ENCODE measurements at places on chromosomes 13 and 19. TPM values are rescaled to one million over a fixed set of nuclear protein-coding genes. Genes with fewer than 3 reads are reported as not detected.

MBD3L1 gene
- total RNA-seq: not detected

AMER2 gene
- total RNA-seq: not detected

EMP3 gene
- total RNA-seq: 191 TPM

PLK5 gene
- not detected for total RNA-seq

IQCN gene
- total RNA-seq: 0.04 TPM

All from foreskin keratinocyte (primary cell).